ENCODE measurements at places on chromosomes 1 and 21.
A peak's percentile ranks its signal among the peaks of the same experiment; 100 is the strongest.

GRCh38 chr1:65949230-65949626 is 156.5 kb downstream of the PDE4B start:
- no peak for DNase-seq

GRCh38 chr1:6102532-6102845 is 56.8 kb downstream of the KCNAB2 start:
- no peak for DNase-seq

DNA sequence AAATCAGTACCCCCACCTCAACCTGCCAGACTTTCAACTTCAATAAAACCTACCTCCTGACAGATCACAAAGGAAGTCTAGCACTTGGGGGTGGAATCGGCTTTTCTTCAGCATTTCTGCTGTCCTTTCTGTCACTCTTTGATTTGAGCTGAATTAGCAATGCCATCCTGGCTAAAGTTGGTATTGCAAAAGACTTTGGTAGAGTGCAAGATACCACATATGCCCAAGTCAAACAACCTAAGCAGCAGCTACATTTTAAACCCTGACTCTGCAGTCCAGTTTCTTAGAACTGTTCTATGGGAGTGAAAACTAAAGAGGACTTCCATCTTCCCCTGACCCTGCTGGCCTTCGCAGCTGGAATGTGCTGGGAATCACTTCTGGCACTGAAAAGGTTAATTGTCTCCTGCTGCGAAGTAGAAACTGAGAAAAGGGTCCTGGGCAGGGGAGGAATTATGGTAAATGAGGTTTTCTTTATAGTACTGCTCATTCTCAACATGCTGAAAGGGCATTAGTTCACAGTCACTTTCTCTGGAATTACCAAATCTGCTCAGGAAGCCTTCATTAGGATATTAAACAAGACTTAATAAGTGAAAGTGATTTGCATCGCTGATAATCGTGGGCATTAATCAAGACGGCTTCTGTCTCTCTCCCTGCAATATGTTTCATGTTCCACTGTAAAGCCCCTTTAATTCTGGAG is 126.2 kb upstream of the SMYD2 start:
- DNase-seq = no peak

GRCh38 chr21:46457801-46458314 is 833 bp upstream of the DIP2A start:
- peak; percentile 57 for DNase-seq

- DNase-seq = no peak
Observed at GRCh38 chr1:245742896-245743295, 588.1 kb downstream of the KIF26B start.

- DNase-seq = peak; percentile 5
Observed at GRCh38 chr1:216071262-216071661, 352.0 kb downstream of the USH2A start.
